ENCODE measurements at places on chromosomes 16 and 17.

- no peak for DNase-seq
These were observed 48.1 kb downstream of the HLF start for GRCh38 chr17:55312852-55313251.

- peak; percentile 51 for DNase-seq
These were observed 36.1 kb downstream of the GOSR1 start for GRCh38 chr17:30513346-30513745.

GRCh38 chr17:79070266-79070880, 4.3 kb upstream of the ENGASE start:
- DNase-seq: no peak

DNA sequence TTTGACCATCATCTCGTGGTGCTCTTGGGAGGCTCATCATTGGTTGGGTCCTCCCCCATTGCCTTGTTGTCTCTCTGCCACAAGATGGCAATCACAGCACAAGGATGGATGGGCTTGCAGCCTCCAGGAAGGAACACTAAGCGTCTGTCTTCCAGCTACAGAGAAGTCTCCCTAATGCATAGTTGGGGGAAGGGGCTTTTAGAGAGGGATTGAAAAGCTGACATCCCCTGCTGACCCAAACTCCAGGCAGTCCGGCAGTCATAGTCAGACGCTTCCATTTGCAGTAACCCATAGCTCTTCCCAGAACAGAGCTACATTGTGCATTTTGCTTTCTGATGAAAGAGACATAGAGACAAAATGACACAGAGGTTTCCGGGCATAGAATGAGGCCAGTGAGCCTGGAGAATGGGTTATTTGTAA, 111.4 kb downstream of the UTP18 start:
- peak; percentile 41 for DNase-seq

- DNase-seq: peak; percentile 38
These were observed at the start of gene C16orf74 for GRCh38 chr16:85750827-85751697. Gene C16orf74 (minus strand): TSS chr16:85751096. CDS start chr16:85735217, 15,879 bp downstream.

DNA sequence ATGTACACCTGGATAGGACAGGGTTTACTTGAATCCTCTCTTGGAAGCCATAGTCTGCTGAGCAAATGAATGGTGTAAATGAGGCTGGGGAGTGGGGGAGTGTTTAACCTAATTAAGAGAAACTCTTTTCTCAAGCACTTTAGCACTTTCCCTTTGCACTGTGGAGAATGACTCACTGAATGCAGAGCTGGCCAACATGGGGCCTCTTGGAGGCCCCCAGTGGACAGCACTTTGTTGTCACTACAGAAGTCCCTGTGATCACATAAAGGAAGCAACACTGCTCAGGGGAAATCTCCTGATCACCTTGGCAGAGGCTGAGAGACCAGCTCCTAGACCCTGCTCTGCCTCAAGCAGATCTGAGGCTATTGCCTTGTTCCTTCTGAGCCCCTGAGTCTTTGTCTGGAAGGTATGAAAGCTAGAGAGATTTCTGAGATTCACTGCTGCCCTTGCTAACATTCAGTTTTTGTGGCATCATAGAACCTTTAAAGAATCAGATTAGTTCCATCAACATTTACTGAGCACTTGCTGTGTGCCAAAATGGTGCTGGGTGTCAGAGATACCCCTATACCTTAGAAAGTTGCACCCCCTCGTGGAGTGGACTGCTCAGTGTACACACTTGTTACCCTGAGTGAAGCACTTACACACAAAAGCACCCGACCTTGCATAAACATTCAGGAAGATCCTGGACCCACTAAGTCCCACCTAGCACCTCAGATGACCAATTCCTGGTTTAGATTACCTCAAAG, 230.1 kb upstream of the CCL2 start:
- DNase-seq: no peak
